CD4-positive, alpha-beta T cell treated with Interleukin-12 subunit alpha and Interleukin-12 subunit beta, for 1 hour (primary cell): ENCODE measurements at places on chromosomes 2 and 18.

- no peak for DNase-seq
Observed at GRCh38 chr2:46431481-46432235, 47.7 kb upstream of the TMEM247 start.

DNA sequence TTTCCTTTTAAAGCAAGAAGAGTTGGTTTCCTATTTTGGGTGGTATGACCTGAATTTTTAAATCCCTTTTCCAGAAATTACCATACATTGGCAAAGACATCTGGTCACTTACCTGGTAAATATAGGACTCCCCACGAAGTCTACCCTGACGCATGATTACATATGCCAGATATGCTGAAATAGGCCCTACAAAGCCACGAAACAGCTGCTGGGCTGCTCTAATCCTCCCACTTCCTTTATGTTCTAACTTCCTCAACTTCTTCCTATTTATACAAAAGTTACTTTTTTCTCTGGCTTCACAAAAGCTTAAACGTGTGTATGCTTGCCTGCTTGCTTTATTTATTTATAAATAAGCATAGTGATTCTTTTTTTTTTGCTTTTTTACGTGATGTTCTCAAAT lies 186.0 kb upstream of the EPHA4 start:
- no peak for DNase-seq

GRCh38 chr18:28961669-28962228 lies 784.8 kb upstream of the CDH2 start:
- no peak for DNase-seq

DNA sequence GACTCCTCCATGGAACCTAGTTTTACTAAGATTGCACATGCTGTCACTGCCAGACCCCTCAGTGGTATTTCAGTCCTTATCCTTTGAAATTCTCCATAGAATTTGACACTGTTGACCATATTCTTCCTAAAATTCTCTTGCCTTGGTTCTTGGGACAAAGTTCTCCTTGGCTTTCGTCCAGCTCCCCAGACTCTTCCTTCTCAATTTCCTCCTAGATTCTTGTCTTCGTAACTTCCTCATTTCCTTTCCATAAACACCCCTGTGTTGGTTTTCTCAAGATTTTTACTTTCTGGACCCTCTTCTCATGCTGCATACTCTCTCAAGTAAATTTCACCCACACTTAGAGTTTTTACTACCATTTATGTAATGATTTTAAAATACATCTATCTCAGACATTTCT lies 96.6 kb upstream of the TWSG1 start:
- DNase-seq: no peak

DNA sequence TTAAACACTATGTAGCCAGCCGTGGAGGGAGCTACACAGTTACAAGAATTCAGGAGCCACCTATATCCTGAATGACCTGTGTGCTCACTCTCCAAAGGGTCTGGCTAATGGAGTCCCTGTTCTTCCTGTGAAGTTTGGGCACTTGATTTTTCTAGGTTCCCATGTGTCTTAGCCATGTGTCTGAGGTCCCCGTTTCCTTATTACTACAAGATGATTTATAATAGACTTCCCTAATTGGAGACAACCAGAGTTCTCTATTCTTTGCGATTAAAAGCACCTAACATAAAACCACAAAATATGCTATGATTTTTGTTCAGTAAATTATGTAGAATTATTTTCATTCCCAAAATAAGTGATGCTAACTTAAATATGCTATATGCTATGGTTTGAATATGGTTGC lies 83.4 kb downstream of the PDK1 start:
- DNase-seq: no peak

GRCh38 chr2:43898134-43898837 lies 59.5 kb downstream of the ABCG8 start:
- no peak for DNase-seq
